Adipocyte (in vitro differentiated cells): ENCODE measurements at places on chromosomes 12 and 14.

GRCh38 chr12:80053051-80053790, 46.1 kb upstream of the OTOGL start:
- DNase-seq, result peak; percentile 91

GRCh38 chr12:83527810-83528209, 841.1 kb downstream of the TMTC2 start:
- DNase-seq, result peak; percentile 3

DNA sequence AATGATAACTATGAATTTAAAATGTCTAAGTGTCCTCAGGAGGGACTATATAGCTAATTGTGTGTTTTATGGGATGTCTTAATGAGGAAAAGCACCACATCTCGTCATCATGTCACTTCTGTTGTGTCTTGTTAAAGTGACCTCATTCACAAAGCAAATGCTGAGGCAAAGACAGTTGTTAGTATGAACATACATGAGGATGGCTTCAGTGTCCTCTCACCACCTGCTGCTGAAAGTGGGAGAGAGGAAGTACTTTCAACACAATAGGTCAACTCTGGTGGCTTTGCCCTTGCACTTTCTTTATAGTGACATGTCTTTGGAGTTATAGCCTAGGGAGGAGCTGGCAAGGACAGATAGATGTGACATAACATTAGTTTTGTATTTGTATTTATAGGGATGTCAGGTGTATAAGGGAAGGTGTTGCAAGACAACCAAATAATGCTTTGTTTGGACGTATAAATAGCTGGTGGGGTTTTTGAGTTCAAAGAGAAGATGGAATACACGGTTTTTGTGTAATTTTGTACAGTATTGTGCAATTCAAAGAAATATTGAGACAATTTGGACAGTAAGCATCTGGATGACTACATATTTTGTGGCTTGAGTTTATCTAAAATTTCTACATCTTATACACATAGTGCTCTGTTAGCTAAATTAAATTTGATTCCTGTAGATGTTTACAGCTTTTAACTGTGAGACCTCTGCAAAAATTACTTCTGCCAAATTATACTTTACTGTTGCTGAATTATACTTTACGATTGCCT, 131.7 kb upstream of the ATP2B1 start:
- DNase-seq, result peak; percentile 70

- DNase-seq, result peak; percentile 82
These were observed 10.0 kb downstream of the TUBA1B start for GRCh38 chr12:49121047-49121696.

- DNase-seq, result no peak
These were observed 2.2 kb upstream of the DCD start for GRCh38 chr12:54650409-54650808.

- DNase-seq, result peak; percentile 65
These were observed 27.2 kb downstream of the JDP2 start for GRCh38 chr14:75454963-75455546.

- DNase-seq, result no peak
These were observed 125.5 kb downstream of the TMTC3 start for GRCh38 chr12:88267630-88268029.

GRCh38 chr12:91273560-91273959, 90.9 kb upstream of the DCN start:
- no peak for DNase-seq

- DNase-seq, result no peak
These were observed 9.2 kb downstream of the HIP1R start for GRCh38 chr12:122844366-122844971.

DNA sequence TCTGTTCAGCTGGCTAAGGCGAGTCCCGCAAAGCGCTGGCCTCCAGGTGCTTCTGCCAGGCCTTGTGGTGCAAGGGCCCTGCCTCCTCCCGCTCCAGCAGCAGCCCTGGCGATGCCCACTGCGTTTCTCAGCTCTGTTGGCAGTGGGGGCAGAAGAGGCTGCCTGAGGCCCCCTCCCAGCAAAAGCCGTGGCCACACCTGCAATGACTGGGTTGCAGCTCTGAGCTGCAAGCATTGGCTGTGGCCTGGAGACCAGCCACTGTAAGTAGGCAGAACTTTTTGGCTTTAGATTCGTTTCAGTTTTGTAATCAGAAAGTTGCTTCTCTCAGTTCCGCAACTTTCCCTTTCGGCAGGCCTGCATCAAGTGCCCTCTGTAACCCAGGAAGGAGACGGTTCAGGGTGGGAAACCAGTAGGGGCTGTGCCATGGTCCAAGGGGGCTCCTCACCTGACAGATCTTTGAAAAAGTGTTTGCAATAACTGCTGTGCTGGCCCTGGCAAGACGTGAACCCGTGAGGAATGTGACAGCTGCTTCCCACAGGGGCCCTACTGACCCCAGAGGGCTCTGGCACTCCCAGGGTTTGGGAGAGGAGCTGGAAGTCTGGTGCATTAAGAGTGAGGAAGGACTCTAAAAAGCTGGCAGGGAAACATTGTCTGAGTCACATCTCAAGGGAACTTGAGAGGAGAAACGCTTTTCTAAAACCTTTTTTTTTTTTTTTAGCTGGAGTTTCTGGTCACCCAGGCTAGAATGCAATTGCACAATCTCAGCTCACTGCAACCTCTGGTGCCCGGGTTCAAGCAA, 54.5 kb upstream of the MAX start:
- peak; percentile 84 for DNase-seq

DNA sequence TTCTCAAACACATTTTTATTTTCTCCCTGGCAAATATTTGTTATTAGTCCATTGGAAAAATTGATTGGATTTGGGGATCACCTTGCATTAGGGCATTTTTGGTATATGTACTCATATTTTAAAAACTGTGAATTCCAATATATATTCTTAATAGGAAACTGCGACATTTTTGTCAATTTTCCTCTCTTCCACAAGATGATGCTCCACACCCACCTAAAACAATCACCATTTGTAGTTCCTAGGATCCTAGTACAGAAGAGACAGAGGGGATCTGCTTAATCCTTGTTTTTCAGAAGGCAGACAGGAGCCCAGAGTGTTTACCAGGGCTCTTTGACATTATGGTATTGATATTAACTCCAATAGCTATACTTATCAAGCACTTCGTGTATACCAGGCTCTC, 22.8 kb upstream of the OASL start:
- peak; percentile 10 for DNase-seq

DNA sequence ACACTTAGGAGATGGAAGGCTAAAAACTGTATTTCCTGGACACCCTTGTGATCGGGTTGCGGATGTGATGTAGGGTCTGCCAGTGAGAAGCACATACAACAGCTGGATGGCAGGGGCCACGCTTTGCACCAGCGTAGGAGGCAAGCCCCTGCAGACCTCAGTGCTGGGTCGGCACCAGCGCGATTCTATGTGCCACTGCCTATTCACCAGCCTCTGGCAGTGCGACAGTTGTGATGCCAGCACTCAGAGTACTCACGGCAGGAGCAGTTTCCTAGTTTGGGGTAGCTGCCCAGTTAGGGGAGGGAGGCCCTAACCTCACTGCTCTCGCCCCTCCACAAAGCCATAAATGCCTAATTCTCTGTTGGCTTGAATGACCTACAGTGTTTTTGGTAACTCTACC, 31.6 kb downstream of the SPTLC2 start:
- no peak for DNase-seq

GRCh38 chr14:52663850-52664249, 31.5 kb downstream of the ERO1A start:
- no peak for DNase-seq

GRCh38 chr12:70240673-70241072, 2.6 kb upstream of the CNOT2 start:
- DNase-seq, result no peak

DNA sequence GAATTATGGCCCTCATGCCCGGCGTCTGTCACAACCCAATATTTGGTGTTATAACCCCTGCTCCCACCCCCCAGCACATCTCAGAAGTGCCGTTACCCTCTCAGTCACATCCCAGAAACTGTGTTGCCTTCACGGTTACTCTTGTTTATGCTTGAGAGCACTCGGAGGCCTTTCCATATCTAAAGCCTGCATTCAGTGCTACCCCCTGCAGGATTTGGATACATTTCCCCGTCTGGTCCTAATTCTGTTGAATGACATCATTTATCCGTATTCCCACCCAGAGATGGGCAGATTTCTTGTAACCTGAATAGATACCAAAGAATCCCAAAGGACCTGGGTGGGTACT, 19.1 kb upstream of the FOS start:
- DNase-seq, result no peak

- peak; percentile 94 for DNase-seq
These were observed 9.0 kb downstream of the RPS6KL1 start for GRCh38 chr14:74913986-74914573.

DNA sequence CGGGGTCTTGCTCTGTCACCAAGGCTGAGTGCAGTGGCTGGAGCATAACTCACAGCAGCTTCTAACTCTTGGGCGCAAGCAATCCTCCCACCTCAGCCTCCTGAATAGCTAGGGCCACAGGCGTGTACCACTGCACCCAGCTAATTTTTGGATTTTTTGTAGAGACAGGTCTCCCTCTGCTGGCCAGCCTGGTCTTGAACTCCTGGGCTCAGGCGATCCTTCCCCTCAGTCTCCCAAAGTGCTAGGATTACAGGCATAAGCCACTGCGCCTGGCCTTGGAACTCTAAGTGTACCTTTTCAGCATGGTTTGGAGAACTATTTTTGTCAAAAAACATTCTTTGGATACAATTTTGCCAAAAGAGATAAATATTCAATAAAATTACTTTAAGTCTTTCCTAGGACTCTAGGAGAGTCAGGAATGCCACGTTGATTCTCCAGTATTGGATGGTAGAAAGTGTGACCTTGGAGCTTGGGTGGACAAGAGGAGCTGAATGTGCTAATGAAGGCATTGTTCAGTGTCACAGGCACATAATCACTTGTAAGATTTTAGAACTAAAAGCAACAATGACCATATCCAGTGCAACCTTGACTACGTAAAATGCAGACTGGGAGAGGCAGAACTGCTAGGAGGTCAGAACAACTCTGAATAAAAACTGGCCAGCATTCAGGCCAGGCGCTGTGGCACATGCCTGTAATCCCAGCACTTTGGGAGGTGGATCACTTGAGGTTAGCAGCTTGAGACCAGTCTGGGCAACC, 2.8 kb downstream of the SRSF9 start:
- DNase-seq, result peak; percentile 67

DNA sequence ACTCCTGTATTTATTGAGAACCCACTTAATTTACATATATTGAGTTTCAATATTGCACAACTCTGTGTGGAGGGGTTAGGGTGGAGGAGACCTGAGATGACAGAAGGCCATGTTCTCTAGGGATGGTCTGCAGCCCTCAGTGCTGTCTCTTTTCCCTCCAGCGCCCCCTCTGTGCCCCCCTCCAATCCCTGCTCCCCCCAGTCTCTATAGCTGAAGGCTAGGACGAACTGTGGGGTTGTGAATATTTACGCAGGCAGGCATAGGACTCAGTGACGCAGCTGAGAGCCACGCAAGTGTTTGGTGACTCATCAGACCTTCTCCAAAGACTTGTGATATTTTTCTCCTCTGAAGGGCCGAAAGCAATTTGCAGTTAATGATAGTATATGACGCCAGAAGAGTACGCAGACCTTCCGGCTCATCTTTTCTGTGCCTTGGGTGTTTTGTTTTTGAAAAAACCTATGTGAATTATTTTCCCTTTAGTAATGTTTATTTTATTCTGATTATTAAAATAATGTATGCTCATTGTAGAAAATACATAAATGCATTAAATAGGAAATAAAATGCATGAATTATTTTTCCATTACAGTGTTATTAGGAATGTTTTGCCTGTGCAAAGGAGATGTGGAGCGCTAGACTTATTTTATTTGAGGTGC, 85.3 kb downstream of the SLC25A47 start:
- no peak for DNase-seq

DNA sequence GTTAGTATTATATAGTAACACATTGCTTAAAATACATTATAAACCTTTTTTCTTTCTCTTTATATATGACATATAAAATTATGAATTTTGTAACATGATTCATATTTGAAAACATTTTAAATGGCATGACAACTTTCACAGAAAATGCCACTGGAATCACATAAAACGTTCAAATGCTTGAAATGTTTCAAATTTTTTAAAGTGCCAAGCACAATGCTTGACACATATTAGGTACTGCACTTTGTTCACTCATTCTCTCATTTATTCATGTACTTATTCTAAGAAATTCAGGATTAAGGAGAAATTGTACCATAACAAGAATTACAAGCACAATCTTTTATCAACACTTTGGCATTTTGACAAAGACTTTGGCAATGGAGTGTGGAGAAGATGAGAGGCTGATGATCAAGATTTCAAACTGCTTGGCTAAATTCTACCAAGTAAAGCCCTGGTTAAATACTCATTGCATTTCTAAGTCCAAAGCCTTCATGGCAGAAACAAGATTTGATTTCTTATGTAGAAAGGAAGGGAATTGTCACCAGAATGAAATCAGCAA, 232.2 kb downstream of the C12orf50 start:
- DNase-seq, result peak; percentile 67

- DNase-seq, result no peak
These were observed 2.7 kb downstream of the PCNX4 start for GRCh38 chr14:60094306-60094897.
